ENCODE measurements at places on chromosomes 5 and 9.

GRCh38 chr5:164234321-164234720 lies 728.9 kb downstream of the MAT2B start:
- DNase-seq, result no peak

GRCh38 chr5:56729488-56729887 lies 85.9 kb upstream of the MAP3K1 start:
- DNase-seq, result no peak

GRCh38 chr9:38408719-38409118 lies 15.5 kb downstream of the IGFBPL1 start:
- no peak for DNase-seq

DNA sequence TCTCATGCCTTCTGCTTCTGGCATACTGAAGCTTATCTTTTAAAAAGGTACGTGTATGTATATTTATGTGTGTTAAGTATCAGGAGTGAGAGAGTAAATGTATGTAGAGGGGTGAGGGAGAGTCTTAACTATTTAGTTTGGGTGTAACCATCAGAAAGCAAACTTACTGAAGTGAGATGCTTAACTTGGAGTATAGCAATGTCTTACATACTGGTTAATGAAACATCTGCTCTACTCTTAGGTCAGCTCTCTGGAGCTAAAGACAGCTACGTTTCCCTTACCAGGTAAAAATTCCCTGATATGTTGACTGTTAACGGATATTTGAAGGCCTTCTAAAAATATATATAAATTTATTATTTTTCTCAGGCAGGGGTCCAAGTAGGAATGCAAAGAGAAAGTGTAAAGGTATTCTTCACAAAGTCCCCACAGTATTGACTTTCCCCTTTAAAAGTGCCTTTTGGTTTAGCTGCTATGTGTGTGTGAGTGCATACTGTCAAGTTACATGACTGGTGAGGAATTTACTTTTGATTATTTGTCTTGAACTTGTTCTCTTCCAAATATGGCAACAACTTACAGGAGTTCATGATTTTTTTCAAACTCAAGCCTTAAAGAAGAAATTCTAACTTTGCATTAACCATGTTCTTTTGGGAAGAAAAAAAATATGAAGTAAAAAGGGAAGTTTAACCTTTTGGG lies 12.3 kb upstream of the C5orf24 start:
- no peak for DNase-seq

GRCh38 chr5:121974261-121974660 lies 12.5 kb downstream of the SRFBP1 start:
- no peak for DNase-seq

DNA sequence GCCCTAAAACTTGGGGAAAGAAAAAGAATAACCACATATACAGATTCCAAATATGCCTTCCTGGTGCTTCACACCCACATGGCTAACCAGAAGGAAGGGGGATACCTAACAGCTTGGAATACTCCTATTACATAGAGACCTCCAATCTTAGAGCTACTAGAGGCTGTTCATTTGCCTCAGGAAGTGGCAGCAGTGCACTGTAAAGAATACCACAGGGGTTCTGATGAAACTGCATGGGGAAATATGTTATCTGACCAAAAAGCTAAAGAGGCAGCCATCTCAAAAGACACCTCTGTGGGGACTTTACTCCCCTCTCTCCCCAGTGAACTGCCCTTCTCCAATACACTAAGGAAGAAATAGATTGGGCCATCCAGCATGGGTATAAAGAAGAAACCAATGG lies 66.4 kb downstream of the CDKN2A start:
- DNase-seq, result no peak

DNA sequence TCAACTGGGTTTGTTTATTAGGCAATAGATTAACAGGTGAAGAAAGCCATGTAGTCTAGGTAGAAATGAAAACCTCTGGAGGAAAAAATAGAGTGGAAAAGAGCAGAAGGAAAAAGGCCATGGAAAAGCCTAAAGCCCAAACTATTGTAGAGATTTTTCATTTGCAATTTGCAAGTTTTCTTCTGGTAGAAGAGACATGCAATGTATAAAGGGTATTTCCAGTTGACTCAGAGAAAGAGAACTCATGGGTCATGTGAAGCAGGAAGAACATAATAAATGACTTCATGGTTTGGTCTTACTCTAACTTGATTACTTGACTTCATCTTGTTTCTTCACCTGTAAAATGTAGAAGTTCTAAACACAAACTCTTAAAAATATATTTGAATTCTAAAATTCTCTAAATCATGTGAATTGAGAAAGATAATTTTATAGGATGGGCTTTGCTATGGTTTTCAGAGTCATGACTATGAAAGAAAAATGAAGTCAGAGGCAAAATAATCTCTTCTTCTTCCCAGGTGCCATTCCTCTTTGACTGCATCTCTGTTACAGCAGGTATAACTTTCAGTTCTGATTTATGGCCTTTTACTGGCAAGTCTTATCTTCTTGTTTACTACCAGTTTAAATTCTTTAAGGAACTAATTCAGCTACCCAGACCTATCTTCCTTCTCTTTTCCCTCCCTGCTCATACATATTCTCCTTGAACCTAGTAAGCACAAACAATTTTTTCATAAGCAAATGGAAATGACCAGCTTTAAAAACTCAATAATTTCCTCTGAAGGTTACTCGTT lies 47.7 kb upstream of the TMC1 start:
- no peak for DNase-seq

DNA sequence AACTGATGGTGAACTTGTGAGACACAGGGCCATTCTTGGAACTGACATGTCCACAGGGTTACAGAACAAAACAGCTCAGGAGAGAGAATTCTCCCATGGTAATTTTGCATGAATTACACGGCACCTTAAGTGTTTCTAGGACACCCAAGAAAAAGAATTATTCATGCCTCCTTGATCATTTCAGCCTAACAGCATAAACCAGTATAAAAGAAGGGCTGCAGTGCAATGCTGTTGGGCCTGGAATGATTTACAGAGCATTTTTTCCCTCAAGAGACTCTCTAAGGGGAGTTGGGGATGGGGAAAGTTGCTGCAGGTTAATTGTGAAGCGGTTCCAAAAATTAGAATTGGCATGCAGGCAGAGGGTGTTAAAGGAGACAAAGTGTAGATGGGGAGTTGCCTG lies 136.4 kb upstream of the FBXL7 start:
- no peak for DNase-seq

- peak; percentile 94 for DNase-seq
These were observed 19.9 kb downstream of the NOTCH1 start for GRCh38 chr9:136525841-136526499.

DNA sequence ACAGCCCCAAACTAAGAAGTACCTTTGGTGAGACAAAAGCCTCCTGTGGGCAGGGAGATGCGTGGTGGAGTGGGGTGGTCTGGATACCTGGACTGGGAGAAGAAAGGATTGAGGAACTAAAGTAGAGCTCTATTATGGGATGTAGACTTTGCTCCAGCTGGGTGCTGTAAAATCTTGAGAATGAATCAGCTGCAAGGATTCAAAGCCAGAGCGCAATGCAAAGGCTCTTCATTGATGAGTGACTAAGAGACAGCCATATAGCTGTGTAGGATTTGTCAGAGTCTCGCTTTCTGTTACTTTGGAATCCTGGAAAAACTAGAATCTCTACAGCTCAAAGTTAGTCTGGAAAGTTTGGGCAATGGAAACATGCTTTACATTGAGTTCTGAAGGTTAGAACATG lies 159.9 kb downstream of the TAF11L14 start:
- DNase-seq, result no peak

DNA sequence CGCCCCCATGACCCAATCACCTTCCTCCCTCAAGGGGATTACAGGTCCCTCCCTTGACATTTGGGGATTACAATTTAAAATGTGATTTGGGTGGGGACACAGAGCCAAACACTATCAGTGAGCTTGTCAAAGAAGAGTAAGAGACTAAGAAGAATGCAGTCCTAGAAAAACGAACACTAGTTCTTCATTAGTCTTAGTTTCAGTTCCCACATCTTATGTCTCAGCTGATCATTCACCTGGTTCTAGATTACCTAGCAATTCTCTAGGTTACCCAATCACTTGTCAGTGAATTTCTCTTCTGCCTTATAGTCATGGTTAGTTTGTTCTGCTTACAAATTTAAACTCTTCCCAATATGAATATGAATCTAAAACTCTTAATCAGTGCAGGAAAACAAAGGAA lies 251.5 kb downstream of the COX7C start:
- no peak for DNase-seq

DNA sequence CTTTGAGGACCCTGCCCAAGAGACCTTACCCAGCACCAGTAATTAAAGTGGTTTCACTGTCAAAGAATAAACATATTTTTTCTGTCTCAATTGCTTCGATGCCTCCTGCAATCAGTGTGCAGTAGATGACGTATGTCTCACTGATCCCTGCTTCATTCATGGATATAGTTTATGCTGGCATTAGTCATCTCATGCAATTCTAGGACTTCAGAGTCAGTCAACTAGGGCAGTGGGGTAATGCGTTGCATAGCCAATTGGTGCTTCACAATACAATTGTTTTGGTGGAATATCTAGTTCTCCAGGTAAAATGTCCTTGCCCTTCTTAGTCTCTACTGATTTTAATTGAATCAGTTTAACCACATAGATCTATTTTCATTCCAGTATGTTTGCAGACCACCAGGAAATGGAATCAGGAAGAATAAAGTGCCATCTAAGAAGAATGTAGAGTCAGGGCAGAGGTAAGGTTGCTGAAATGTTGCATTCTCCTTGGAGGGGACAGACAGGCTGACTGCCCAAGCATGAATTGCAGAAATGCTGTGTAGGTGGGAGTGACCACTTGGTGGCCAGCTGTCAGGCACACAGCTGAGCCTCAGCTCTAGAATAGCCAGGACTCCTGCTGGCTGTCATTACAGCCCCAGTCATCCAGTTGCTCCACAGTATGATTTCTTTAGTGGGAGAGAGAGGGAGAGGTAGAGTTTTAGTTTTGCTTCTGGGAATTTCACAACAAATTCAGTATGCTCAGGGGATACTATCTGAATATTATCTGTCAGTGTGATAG lies 73.5 kb upstream of the MEGF10 start:
- DNase-seq, result no peak

GRCh38 chr9:20117986-20118385 lies 329.1 kb upstream of the SLC24A2 start:
- DNase-seq, result no peak

DNA sequence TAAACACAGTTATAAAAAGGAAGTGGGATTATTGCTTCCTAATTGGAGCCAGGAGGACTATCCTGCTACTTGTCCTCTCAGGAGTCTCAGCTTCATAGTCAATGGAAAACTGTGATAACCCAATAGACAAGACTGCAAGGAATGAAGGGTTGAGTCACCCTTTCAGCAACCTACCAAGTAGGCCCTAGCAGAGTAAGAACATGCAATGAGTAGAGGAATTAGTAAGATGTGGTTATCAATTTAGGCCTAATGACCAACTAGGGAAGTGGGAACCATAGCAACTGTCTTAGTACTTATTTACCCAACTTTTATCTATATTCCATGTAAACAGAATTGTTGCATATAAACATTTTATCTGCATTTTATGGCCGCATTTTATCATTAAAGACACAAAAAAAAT lies 310.1 kb downstream of the RFX3 start:
- no peak for DNase-seq

GRCh38 chr5:125257057-125257972 lies 510.9 kb upstream of the ZNF608 start:
- DNase-seq, result no peak

DNA sequence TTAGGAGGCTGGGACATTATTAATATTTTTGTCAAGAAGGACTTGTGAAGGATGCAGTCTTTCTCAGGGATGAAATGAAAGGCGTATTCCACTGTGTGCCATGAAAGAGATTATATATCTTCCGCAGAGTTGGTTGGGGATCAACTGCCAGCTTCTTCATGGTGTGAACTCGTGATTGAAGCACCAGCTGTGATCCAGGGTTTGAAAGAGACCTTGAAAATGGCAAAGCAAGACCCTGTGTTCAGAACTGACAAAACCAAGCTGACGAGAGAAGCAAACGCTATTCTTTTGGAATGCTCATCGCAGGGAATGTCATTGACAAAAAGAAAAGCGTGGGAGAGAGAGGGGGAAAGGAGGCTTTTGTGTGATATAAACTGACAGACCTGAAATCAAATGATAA lies 263.9 kb upstream of the ZNF608 start:
- DNase-seq, result no peak

- DNase-seq, result no peak
These were observed 181.1 kb upstream of the WWC1 start for GRCh38 chr5:168110384-168110783.

GRCh38 chr9:11103525-11103924 lies 490.7 kb upstream of the PTPRD start:
- no peak for DNase-seq

DNA sequence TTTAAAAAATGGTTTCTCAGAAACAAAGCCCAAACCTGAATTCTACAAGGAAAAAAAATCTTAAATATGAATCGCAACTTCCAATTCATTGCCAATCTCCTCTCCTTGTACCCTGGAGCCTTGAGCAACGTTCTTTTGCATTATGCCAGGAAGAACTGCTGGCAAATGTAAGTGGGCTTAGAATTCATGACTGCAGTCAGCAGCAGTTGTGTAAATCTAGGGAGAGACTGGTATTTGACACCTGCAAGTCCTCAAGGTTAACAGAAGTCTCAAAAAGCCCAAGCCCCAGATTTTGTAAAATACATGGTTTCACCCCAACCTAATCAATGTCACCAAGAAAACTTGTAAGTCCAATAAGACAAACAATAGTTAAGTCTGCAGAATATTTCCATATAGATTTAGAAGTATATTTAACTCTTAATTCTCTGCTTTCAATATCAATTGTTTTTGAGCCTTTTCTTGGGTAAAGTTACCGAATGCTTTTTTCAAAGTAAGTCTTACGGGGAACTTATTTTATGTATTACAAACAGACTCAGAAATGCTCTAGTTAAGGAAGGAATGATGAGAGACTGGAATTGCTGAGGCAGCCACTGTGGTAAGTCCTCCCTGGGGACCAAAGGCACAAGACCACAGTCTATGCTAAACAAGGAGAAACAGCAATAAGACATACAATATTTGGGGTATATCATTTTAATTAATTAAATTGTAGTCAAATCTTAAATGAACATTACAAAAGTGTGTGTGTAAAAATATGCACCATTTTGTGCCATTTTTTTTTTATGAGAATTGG lies 31.3 kb downstream of the ELL2 start:
- DNase-seq, result no peak

DNA sequence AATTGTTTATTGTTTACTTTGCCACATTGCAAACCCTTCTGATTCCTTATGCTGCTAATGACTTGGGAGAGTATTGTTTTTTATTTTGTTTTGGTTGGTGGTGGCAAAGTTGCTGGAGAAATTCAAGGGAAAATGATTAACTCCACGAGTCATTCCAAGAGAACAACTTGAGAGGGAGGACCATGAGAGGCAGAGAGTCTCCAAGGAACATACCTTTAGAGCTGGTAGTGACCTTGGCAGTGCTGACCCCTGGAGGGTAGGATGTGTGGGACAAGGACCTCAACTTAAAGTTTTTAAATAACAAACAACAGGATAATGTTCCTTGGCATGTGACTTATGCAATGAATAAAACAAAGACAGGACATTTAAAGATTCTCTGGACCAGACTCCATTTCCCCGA lies 139.7 kb downstream of the LRRC70 start:
- no peak for DNase-seq

- no peak for DNase-seq
These were observed 258.3 kb downstream of the GADD45G start for GRCh38 chr9:89863141-89863540.

GRCh38 chr9:131677444-131678180 lies 62.3 kb downstream of the RAPGEF1 start:
- no peak for DNase-seq

All from nucleus accumbens (tissue), 56 donors.